ENCODE measurements at places on chromosomes 12 and 14.
A peak's percentile ranks its signal among the peaks of the same experiment; 100 is the strongest.

DNA sequence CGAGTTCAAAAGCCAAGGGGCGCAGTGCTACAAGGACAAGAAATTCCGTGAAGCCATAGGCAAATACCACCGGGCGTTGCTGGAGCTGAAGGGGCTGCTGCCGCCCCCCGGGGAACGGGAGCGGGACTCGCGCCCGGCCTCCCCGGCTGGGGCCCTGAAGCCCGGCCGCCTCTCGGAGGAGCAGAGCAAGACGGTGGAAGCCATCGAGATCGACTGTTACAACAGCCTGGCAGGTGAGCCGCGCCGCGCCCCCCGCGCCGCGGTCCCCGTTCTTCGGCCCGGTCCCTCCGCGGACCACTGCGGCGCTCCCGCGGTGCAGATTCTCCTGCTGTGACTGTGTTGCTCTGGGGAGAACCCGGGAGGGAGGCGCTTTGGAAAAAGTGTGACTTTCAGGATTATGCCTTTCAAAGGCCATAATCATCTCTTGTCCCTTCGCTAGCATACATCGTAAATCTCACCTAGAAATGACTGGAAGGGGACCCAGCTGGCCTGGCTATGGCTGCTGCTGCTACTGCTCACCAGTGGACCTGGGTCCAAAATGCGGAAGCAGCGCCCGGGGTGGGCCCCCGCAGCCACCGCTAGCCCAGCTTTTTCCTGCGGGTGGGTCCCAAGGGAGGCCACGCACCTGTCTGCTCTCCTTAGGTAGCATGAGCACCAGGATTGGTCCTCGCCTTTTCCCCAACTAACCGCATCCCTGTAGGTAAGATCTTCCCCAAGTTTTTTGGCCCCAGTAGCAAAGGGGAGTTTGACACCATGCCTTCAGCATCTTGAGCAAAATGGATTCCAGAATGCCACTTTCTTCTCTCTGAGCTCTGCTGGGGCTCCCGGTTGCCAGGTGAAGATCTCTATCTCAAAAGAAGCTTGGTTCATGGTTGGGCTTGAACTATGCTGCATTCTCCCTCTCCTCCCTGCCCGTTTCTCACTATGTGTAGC, 853 bp downstream of the TTC9 start:
- DNase-seq = peak; percentile 42

- DNase-seq = no peak
These were observed 11.4 kb upstream of the FOS start for GRCh38 chr14:75267141-75267721.

DNA sequence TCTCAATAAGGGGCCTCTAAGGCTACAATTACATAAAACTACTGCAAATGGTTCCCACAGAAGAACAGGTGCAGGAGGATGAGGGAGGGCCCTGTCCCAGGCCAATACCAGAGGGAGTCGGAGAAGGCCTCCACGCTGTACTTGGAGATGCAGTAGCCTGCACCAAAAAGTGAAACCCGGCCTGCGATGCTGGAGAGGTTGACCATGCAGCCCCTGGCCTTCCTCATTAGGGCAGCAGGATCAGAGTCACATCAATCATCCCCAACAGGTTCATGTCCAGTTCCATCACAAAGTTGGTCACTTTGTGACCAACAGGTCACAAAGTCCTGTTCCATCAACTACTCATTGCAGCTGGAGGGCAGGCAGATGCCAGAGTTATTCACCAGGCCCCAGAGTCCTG, 23.0 kb downstream of the ZBTB39 start:
- no peak for DNase-seq

- DNase-seq = no peak
These were observed 428.0 kb upstream of the TMTC1 start for GRCh38 chr12:30211743-30212142.

DNA sequence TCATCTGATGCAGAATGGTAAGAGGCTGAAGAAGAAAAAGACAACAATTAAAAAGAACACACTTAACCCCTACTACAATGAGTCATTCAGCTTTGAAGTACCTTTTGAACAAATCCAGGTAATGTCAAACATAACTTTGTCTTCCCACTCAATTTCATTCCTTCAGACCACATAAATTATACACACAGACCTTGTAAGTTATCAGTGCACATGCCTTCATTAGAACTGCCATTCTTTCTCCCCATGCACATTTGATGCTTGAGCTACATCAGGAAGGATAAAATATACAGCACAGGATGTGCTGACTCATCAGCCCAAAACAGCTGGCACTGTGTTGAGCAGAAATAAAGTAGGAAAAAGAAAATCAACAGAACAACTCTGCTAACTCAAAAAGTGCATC, 246.7 kb downstream of the PAWR start:
- no peak for DNase-seq

DNA sequence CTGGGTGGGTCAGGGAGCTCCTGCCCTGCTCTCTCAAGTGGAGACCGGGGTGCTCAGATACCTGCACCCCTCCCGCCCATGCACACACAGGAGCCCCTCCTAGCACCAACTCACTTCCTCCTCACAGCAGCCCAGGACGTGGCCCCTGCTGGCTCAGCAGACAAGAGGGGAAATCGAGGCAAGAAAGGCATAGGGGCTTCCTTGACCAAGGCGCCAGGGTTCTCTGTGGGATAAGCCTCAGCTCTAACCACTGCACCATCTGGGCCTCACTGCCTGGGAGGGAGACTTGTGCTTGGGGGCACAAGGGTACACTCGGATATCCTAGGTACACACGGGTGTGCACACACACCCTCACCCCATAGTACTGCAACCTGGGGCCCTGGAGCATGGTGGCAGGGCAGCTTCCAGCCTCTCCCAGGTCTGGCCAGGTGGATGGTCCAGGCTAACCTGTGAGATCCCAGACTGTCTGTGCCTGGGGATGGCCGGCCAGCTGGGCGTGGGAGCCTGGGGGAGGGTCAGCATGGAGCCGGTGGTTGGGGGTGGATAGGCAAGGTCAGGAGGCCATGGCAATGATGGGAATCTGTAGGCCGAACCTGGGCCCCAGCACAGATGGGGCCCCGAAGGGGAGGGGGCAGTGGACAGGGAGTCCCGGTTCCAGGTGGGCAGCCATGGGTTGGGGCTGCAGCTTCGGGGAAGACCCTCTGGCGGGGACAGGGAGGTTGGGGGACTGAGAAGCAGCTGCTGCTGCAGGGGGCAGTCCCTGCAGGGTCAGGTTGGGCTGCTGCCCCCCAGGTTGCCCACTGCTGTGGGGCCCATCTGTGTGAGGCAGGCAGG, 312.4 kb downstream of the TMEM121 start:
- DNase-seq = no peak

DNA sequence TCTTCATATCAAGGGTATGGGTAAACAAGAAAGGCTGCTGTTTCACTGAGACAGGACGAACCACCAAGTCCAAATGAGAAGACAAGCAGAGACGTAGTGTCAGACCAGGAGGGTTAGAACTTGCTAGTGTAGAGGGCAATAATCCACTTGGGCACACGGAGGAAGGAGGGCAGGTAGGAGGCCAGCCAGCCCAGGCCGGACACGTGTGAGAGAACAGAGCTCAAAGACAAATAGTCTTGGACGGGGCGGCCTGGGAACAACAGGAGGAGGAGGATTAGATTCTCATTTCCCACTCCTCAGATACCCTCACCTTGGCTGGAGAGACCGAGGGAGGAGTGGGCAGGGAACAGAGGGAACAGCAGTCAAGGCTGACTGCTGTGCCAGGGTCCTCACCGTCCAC, 8.8 kb downstream of the DHRS1 start:
- DNase-seq = no peak

GRCh38 chr12:19846574-19846973, 407.3 kb downstream of the AEBP2 start:
- DNase-seq = no peak

All from nephron progenitor cell (in vitro differentiated cells).